Activated CD4-positive, alpha-beta T cell treated with anti-CD3 and anti-CD28 coated beads, Interleukin-2, Interleukin-6, amounts not matched to agents 100 ng/mL and 50 ng/mL, durations not matched to agents 16 hours and 8 hours (primary cell): ENCODE measurements at places on chromosomes 16 and 17.

DNA sequence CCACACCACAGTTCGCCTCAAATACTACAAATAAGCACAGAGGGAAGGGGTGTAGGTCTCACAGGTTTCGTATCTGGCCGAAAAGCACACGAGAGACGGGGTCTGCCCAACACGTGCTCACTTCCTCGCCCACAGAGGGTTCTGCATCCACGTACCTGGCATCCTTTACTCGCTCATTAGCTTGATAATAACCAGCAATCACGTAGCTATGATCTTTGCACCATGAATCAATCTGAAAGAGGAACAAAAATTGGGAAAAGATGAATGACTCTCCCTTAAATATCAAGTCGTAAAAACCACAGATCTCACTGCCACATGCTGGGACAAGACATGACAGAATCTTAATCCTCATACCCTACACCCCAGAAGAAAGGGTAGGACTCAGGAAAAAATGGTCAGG is 10.5 kb downstream of the EMC8 start:
- no peak for DNase-seq

GRCh38 chr17:82493226-82493781 is 26.2 kb upstream of the FOXK2 start:
- no peak for DNase-seq

DNA sequence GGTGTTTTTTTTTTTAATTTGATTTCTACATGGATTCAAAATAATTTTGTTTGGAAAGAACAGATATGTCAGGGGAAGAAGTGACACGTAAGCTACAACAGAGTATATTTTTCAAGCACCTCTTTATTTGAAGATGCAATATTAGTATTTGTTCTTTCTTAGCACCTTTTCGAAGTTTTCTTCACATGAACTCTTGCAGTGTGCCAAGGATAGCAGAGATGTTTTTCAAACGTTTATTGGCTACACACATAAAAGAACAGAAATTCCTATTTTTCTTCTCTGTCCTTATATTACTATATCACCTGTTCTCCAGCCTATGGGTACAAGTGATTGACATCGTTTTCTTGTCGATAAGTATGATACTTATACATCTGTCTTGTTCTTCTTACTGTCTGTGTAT is 192.7 kb upstream of the TBX2 start:
- DNase-seq: no peak

- DNase-seq: no peak
Measured at GRCh38 chr16:46768809-46769208, 20.7 kb upstream of the MYLK3 start.
